ENCODE measurements at places on chromosomes 4 and X.
A peak's percentile ranks its signal among the peaks of the same experiment; 100 is the strongest.

- no peak for DNase-seq
Observed at GRCh38 chr4:108511618-108512017, 108.8 kb upstream of the RPL34 start.

- no peak for DNase-seq
Observed at GRCh38 chr4:24582235-24582832, 2.0 kb downstream of the DHX15 start.

DNA sequence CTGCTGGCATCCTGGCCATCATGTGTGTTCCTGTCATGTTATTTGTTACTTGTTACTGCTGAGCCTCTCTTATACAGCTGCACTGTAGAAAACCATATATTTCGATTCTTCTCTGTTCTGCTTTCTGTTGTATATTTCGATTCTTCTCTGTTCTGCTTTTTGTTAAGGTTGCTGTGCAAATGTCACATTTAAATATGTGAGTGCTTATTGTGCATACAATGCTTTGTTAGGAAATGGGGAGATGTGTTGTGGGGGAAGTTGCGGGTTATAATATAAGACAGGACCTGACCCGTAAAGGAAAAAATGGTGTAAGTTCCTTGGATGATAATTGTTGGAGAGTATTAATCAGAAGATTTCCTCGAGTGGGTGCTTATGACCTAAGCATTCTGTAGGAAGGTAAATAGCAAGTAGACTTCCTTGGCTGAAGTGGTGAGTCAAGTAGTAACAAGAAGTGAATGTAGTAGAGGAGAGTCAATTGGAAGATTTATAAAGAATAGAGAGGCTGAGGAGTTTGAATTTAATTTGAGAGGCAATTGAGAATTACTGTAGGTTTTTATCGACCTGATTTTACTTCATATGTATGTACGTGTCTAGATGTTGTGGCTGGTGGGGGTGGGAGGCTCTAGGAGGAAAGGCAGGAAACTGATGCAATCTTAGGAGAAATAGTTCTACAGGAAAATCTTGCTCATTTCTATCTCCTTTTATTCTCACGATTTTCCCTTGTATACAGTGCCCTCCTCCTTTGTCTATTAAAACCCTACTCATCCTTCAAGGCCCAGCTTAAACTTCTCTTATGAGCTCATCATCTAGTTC is 8.5 kb downstream of the OGT start:
- no peak for DNase-seq

DNA sequence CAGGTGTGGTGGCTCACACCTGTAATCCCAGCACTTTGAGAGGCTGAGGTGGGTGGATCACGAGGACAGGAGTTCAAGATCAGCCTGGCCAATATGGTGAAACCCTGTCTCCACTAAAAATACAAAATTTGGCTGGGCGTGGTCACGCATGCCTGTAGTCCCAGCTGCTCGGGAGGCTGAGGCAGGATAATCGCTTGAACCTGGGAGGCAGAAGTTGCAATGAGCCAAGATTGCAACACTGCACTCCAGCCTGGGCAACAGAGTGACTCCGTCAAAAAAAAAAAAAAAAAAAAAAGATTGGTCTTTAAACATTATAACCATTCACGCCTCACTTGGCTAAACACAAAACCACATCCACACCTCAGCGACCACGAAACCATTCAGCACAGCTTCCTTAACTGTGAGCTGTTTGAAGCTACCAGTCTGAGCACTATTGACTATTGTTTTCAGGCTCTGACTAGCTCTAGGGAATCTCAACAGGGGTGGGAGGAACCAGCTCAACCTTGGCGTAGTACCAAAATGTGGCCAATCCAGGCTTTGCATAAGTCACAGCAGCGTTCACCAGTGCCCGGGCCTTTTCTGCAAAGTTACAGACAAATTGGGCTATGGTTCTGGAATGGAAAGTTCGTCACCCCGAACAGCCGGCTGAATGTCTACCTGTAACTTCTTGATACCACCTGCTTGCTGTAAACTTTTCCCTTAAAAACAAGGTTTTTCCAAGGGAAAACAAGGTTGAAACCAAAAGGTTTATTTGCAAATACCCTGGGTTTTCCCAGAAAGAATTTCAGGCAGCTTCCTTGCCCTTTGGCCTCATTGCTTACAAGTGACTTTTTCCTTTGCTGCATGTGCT is 73.6 kb upstream of the DHX15 start:
- no peak for DNase-seq

DNA sequence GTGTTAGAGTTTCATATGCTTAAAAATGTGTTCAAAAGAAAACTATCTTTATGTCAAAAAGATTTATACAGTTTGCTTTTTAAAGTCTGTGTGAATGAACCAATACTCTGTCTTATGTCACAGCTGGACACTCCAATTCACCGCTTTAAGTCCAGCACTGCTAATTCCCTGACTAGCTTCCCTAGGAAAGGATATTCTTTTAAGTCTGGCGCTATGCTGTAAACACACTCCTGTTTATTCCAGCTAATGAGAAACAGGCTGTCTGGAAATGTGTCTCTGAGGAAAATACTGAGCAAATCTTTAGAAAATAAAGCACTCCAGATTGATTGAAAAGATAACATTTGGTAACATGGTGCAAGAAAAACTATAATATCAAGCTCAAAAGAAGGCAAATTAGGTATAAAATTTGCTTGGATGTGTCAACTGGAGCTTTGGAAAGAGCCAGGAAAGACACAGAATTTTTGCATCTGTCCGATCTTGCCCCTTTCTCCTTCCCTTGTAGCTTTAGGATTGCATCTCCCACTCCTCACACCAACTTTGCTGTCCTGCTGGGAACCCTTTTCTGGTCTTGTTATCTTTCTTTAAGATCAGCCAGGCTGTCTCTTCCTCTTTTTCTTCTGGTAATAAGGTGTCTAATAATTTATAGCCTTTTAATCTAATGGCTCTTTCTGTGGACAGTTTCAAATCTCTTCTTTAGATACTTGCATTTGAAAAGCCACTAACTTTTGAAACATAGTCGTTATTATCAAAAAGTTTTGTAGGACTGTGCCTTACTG is 40.9 kb upstream of the VEGFC start:
- no peak for DNase-seq

- peak; percentile 30 for DNase-seq
Observed at GRCh38 chr4:38805530-38806145, 1.0 kb upstream of the TLR1 start.

DNA sequence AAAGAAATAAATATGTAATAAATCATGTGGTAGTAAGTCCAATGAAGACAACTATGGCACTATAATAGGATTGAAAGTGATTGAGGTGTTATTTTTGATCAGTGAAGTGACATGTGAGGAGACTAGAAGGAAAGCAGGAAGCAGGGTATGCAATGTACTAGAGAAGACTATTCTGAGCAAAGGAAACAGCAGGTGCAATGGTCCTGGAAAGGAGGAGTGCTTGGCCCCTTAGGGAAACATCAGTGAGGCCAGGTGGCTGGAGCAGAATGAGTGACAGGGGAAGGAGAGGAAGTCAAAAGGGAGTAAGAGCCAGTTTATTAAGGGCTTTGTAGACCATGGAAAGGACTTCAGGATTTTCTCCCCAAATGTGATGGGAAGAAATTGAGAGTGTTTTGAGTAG is 207.6 kb upstream of the HCCS start:
- no peak for DNase-seq

GRCh38 chr4:18847249-18847890 is 825.8 kb upstream of the LCORL start:
- DNase-seq: no peak

GRCh38 chrX:138711399-138712347 is at the start of gene FGF13:
Gene FGF13, minus strand, starts transcription at chrX:138711717. Its CDS starts 714 bp downstream, at chrX:138711003.
- no peak for DNase-seq

- no peak for DNase-seq
Observed at GRCh38 chr4:87589531-87589930, 18.8 kb upstream of the DSPP start.

GRCh38 chr4:9816285-9816684 is 34.9 kb downstream of the DRD5 start:
- DNase-seq: no peak

- DNase-seq: no peak
Observed at GRCh38 chr4:173254646-173255045, 79.5 kb downstream of the HMGB2 start.

- no peak for DNase-seq
Observed at GRCh38 chr4:159190651-159191050, 87.8 kb downstream of the RAPGEF2 start.

- DNase-seq: peak; percentile 18
Observed at GRCh38 chrX:72048510-72049455, 82.9 kb downstream of the RTL5 start.

DNA sequence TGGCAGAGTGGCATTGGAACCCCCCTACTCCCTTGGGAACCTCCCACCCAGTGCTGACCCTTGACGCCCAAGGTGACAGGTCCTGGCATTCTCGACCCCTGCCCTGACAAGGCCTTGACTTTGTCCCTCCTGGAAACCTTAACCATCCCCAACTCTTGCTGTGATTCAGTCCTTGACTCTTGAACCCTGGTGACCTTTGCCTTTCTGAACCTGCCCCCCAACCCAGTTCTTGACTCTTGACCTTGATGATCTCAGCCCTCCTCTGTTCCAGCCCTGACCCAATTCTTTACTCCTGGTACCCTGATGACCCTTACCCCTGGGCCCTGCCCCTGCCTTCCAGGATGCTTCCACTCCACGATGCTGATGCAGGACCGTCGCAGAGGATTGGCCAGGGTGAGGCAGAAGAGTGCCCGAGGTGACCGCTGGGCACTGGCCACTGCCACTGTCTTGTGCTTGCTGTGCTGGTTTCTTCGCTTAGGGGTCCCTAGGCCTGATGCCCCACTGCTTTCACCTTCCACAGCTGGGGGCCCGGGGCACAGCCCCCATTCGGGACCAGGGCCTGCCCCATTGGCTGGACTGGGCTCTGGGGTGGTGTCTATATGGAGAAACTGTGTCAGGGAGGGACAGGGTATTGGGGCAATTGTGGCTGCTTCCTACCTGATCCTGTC is 1.7 kb downstream of the CACNA1F start:
- DNase-seq: no peak

GRCh38 chrX:122219226-122219625 is 964.9 kb upstream of the GRIA3 start:
- no peak for DNase-seq

DNA sequence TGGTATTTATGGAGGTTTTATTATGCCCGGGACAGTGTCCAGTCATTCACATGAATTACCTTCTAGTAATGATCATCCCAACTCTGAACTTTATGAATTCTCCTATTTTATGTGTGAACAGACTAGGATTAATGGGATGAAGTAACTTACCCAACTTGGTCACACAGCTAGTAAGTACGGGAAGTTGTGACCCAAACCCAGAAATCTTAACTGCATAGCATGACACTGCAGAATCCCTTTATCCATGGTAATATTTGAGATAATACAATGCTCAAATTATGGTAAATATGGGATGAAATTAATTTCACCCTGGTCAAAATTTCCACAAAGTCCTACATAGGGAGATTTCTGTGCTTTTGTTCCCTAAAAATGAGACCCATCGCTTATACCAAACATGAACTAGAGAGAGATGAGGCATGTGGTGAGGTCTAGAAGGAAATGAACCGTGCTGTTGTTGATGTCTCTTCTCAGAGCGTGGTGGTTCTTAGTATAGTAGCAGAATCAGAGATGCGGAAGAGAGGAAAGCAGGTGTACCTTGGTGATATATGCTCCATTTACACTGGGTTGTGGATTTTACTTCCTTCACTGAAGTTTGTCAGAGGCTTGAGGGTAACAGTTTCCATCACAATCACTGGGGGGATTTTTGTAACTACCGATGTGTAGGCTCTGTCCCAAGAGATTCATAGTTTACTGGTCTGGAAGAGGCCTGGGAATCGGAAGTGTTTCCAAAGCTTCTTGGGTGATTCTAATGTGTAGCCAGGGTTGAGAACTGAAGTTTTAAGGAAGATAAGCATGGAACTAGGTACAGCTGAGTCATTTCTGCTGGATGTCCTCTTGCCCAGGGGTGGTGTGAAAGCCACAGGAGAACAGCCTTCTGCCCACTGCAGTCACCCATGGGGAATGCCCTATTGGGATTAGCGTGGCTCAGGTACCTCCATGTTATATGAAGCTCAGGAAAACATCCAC is 30.2 kb upstream of the FAM9C start:
- DNase-seq: peak; percentile 37

DNA sequence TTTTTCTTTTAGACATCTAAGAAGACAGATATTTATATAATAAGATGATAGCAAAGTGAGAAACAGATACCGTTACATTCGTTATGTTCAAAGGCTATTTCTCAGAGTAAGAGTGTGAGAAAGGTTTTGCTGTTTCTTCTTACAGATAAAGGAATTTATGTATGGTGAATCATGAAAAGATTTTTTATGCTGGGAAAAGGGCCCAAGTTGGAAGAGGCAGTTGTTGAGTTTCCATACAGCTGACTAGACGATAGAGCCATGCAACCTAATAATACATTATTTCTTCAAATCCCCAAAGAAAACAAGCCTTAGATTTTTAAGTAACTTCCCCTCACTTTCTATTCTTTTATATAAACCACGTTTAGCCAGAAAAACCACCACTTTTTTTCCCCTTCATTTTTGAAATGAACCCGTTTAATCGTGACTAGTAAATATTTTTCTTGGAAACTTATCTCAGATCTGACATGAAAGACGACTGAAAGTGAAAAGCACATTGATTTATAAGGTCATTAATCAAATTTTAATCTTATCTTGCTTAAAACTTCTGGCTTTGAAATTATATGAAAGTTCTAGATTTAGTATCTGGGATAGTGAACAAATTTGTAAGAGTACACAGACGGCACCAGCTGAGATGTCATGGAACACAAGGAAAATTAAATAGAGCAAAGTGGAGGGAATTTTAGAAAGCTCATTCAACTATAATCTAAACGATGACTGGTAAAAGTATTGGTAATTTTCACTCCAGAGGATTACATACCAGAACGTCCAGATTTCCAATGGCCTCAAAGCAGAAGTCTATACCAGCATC is 10.9 kb downstream of the ADH6 start:
- DNase-seq: no peak

DNA sequence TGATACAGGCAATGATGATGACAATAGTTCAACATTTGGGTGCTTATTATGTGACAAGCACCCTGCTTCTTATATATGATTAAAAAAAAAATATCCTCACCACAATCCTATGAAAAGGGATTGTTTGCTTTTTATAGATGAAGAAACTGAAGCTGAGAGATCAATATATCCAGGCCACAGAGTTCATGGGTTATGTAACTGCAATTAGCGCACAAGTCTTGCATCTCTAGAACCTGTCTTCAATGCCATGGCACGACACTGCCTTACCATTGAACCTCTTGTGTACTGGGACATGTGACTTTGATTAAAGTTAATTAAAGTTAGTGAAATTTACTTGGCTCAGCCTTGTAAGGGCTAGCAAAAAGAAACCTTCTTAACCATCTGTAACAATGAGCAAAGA is 599.7 kb downstream of the ADGRL3 start:
- DNase-seq: no peak

DNA sequence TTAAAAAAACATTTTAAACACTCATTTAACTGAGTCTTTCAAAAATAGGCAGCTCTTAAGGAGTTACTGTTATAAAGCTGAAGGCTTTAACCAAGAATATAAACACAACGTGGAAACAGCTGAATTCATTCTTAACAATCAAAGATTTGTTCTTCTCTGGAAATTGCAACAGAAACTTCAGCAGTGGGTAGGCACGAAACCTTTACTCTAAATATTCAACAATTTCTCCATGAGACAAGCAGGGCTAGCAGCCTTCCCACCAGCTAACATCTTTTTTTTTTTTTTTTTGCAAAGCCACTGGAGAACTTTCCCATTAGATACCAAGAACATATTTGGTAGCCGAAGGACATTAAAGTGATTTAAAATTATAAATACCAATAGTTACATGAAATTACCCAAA is 78.2 kb upstream of the PRSS48 start:
- no peak for DNase-seq

Measured in CD4-positive, alpha-beta T cell treated with Interleukin-21 for 1 hour (primary cell).